ENCODE measurements at places on chromosomes 7 and 10.

- DNase-seq, result no peak
Observed at GRCh38 chr10:102393411-102394078, 2.0 kb upstream of the NFKB2 start.

DNA sequence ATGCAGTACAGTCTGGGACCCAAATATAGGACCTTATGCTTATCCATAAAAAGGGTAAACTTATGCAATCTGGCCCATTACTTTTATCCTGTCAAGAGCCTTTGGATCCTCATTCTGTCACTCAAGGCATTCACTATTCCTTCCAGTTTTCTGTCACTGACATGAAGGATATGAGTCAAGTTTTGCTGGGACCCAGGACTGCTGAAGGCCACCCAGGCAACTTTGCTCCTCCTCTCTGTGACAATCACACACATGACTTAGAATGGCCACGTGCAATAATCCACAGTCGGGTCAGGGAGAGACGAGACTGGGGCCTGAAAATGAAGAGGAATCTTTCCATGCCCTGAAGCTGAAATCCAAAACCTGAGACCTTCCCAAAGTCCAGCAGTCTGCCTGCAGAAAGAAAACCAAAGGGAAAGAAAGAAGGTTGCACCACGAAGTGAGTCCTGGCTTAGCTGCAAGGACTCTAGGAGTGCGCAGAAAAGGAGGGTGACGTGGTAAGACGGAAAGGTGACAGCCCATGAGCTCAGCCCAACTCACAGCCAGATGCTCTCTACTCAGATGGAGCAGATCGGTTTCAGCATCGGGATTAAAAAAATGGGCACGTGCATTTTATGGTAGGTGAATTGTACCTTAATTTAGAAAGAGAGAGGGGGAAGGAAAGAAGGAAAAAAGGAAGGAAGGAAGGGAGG lies 67.2 kb downstream of the VOPP1 start:
- DNase-seq, result no peak

GRCh38 chr10:71332466-71332865 lies 13.4 kb downstream of the SLC29A3 start:
- no peak for DNase-seq

- no peak for DNase-seq
Observed at GRCh38 chr7:91162436-91162835, 101.8 kb upstream of the FZD1 start.

- peak; percentile 25 for DNase-seq
Observed at GRCh38 chr7:92448205-92448747, 994 bp downstream of the GATAD1 start.

DNA sequence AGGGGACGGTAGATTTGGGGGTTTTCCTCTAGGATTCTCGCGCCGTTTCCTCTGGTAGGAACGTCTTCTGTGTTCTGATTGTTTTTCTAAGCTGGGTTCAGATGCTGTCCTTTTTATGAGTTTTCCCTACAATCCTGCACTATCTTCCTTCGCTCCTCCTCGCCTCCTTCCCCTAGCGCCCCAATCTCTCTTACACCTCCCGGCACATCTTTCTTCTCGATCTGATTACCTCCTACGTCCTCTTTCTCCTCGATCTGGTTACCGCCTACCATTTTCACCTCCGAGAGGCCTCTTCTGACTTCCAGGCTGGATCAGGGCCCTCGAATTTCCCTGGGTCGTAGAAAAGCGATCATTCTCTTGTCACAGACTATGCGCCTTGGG lies 413 bp downstream of the BUD31 start:
- no peak for DNase-seq

DNA sequence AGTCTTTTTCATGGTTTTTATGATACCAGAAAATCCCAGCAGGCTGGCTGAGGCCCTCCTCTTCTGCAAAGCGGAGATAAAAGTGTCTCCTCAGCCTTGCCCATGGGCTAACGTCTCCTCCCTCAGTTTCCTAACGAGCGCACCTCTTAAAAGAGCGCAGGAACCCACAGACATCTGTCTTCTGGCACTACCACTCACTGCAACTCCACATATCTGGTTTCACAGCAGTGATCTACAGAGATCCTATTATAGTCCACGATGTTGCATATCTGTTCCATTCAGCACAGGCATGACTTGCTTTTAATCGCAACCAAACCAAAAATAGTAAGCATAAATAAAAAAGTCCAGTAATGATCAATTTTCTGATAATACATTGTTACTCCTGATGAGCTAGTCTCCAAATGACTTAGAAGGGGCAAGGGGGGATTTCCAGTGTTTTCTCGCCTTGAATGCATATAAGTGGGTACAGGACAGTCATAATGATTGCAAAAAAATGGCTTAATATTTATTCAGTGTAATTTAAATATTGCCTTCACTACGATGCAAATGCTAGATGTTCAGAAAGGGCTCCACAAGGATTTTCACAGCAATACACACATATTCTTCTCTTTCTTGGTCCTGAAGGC lies 20.9 kb downstream of the ANKRD22 start:
- DNase-seq, result no peak

GRCh38 chr7:30465046-30465810 lies 13.4 kb downstream of the NOD1 start:
- DNase-seq, result no peak

- no peak for DNase-seq
Observed at GRCh38 chr10:88657901-88658300, 6.3 kb upstream of the LIPF start.

GRCh38 chr7:133975130-133975529 lies 152.0 kb upstream of the LRGUK start:
- DNase-seq, result no peak

DNA sequence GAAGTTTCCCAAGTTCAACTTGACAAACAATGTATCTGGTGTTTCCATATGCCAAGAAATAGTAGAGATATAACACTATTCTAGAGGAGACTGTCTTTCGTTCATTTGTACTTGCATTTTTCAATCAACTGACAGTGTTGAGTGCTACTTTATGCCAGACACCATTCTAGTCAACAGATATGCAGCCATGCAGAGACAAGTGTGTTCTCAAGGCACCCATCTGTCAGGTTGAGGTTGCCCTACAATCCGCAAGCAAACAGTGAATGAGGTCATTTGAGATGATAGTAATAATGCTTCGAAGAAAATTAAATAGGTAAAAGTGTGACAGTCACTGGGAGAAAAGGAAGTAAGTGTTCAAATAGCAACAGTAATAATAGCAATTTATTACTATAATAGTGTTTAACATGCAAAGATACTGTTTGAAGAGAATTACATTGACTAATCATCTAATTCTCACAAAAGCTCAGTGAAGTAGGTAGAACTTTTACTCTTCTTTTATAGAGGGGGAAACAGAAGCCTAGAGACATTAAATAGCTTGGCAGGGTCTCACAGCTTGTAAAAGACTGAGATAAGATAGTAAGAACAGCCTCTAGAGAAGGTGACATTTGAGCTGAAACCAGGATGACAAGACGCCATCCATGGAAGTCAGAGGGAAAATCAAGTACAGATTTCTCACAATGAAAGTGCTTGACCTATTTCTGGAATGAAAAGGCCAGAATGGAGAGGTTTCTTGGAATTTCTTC lies 936.9 kb downstream of the SORCS3 start:
- DNase-seq, result no peak

DNA sequence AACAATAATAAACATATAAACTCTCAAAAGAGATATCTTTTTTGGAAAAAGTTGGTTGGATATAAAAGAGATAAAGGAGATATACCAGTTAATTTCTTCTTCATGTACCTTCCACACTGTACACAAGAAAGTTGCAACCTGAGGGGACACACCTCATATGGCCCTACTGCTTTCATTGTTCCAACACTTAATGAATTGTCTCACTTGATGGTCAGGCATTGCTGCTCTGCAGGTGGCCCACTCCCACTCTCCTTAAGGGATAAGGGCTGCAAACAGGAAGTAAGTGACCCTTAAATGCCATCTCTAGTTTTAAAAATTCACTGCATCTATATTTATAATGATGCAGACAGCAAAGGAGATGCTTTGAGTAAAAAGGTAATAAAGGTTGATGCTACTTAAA lies 152.3 kb downstream of the BTAF1 start:
- DNase-seq, result no peak

- DNase-seq, result peak; percentile 19
Observed at GRCh38 chr10:59177031-59177797, 771 bp downstream of the PHYHIPL start.

DNA sequence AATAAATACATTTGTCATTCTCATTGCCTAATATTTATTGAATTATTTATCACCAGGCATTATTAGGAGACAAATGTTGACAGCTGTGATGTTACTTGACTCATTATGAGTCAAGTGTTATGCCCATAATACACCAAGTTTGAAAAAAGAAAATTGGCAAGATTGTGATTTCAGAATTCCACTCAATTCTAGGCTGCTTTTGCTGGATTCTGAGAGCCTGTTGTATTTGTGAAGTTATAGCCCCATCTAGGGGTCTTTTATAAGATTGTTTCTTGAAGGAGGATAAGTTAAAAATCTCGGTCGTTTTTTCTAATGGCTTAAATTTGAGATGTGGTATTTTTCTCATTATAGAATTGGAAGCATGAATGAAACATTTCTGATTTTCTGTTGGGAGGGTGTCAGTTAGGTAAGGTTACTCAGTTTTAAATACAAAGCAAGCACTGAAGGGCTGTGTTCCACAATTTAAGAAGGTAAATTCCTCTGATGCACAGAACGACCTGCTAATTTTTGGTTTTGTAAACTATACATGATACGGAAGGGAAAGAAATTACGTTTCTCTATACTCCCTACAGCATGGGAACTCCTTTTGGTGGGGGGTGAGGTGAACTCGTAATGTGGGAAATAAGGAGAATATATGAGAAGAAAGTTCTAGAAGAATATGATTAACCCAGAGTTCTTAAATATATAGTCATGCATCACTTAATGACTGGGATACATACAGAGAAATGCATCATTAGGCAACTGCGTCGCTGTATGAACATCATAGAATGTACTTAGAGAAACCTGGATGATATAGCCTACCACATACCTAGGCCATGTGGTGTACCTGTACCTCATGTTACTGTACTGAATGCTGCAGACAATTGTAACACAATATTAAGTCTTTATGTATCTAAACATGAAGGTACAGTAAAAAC lies 2.6 kb downstream of the STK31 start:
- no peak for DNase-seq

- DNase-seq, result no peak
Observed at GRCh38 chr10:122701652-122702051, 2.0 kb upstream of the C10orf120 start.

GRCh38 chr10:77862595-77862994 lies 64.0 kb downstream of the DLG5 start:
- no peak for DNase-seq

DNA sequence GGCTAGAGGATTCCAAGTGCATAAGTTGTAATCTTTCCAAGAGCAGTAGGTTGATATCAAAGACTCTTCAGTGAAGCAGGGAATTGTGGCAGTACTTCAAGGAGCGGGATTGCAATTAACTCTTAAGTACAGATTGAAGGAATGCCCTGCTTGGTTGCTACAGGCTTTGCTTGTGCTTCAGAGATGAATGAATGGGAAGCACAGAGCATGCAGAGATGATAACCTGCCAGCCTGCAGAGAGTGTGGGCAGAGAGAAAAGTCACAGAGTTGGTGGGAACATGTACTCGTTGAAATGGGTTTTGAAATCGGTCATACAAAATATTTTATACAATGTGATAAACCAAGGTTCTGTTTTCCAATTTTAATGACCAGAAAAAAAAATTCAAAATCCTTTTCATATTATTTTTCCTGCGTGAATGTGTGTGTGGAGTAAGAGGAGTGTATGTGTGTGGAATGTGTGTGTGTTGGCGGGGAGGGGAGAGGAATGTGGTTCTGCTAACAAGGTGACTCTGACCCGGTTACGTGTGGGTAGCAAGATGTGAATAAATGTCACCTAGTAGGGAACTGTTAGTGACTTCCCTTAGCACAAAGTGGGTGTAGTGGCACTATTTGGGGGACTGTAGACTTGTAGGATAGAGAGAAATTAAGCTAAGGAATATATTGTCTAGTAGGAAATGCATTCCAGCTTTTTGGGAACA lies 697.8 kb downstream of the GATA3 start:
- DNase-seq, result no peak

DNA sequence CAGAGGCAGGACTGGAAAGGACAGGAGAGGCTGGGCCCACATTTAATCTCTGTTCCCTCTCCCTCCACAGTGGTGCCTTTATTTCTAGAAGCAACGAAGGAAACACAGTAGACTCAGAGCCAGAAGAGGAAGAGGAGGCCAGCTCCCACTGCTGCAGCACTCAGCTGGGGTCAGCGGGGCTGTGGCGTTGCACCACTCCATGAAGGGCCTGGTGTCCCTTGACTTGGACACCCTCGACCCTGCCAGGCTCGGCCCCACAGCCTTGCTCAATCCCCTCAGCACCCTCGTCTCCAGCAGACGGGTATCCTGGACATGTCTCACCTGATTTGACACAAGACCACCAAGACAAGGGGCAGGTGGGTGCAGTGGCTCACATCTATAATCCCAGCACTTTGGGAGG lies 38.8 kb downstream of the PRKAG2 start:
- no peak for DNase-seq

DNA sequence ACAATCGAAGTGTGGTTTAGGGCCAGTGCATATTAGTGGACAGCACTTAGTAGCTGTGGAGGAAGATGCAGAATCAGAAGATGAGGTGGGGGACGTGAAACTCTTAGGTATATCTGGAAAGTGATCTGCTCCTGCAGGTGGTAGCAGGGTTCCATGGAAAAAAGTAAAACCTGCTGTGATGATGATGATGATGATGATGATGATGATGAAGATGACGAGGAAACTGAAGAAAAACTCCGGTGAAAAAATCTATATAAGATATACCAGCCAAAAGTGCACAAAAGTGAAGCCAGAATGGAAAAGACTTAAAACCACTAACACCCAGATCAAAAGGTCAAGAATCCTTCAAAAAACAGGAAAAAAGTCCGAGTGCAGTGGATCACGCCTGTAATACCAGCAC lies 40.0 kb downstream of the LSMEM1 start:
- DNase-seq, result no peak

DNA sequence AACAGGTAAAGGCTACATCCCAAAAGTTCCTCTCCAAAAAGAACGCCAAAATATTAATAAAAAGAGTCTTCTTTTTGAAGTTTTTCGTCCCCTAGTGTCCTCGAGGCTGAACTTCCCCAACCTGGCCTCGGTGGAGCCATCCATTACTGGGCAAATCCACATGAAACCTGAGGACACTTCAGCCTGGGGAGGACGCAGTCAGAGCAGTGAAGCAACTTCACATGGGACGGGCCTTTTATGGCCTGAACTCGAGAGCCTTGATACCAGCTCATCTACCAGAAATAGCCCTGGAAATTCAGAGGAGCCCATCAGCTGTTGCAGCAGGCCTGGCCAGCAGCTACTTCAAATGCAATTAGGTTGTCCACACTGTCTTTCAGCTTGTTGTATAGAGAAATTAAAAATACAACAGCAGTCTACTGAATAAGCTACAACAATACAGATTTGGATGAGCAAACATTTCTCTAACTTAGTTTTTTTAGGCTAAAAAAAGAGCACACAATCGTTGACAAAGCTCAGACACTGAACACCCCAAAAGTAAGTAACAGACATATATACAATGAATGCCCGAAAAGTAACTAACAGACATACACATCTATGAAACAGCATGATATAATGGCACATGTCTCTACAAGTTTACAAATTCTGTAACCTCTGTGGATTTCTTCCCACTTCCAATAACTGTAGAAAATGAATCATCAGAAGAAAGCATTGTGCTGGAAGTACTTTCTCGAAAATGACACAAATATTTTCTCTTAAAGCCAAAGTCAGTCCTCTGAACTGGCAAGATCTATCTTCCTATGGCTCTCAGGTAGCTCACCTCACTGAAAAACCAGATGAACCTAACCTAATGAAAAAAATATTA lies at the start of gene SVIL:
Gene SVIL, minus strand, starts transcription at position 208 of the 862 bp plus-strand sequence. CDS start 79,913 bp downstream, outside the sequence.
- peak; percentile 78 for DNase-seq

Measured in heart left ventricle (tissue), 16 donors.